H9 (cell line): ENCODE measurements at places on chromosomes 2 and 18.

DNA sequence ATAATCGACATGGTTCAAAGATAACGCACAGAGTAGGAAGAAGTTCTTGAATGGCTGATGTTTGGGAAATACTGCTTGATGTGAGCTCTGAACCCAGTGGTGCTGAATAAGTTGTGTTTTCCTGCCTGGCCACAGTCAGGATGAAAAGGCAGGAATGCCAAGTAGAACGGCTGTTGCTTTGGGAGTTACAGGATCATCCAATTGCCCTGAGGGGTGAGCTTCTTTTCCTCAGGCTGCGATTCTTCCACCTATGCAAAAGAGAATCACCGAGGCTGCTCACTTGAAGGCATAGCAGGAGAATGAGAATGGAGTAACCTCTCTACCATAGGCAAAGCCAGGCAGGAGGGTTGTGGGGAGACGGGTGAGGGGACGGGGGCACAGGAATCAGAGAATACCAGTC, 14.4 kb upstream of the IGFBP2 start:
- no peaks in the 10 kb centered on the region for H3K27me3 ChIP-seq
- peak overlapping the region; percentile 52; the same call in 2 of the 3 replicates for H3K4me3 ChIP-seq
- DNase-seq: peak; percentile 44
- no peaks in the 10 kb centered on the region for H3K36me3 ChIP-seq
- no peak overlapping the region for H3K27ac ChIP-seq

DNA sequence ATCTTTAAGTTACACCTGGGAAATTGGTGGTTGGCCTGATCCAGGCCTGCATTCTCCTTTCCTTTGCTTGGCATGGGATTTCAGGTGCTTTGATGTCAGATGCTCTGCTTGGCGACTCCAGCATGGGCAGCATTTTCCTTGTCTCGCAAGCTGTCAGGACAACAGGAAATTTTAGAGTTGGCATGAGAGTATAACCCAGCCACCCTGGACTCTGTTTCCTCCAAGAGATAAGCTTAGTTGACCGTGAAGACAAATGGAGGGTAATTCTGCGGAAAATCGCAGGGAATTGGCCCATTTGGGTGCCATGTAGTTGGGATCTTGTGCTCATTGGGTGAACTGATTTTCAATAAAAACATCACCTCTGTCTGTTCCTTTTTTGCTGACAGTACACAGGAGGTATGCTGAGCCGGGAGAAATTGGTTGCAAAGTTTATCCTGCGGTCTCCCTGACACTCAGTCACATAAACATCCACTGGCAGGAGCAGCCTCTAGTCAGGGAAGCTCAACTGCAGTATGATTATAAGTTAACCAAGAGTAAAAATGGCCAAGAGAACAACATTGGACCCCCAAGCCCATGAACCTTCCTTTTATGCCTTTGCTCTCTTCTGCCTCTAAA, 409.9 kb downstream of the SETBP1 start:
- H3K36me3 ChIP-seq: no peaks in the 10 kb centered on the region
- no peaks in the 10 kb centered on the region for H3K27me3 ChIP-seq
- no peak overlapping the region for H3K4me3 ChIP-seq
- H3K27ac ChIP-seq: no peak overlapping the region

DNA sequence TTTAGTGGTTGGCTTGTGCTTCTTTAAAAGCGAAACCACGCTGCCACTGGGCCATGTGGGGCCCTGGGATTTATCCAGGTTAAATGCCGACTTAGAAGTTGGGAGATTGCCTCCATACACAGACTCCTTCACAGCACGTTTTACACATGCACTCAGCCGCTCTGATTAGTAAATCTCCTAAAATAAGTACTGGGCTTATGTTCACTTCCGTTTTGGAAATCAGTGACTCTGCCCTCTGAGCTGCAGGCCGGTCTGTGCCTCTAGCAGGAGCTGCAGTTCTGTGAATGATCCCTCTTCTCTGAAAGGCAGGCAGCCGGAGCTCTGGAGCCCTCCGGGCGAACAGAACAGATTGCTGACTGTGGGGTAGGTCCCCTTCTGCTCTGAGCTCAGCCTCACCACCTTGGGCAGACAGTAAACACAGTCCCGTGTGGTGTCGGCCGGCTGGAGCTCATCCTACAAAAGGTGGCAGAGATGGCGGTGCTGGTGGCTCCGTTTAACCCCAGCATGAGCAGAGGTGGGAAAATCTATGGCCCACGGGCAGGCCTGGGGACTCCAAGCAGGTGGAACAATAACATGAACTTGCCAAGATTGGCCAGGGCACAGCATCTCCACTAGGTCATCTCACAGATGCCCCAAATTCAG, 9.8 kb upstream of the RAB17 start:
- peaks cover 2% of the 10 kb centered on the region; the same call in 1 of the 2 replicates for H3K36me3 ChIP-seq
- peaks cover 7% of the 10 kb centered on the region; the same call in 1 of the 2 replicates for H3K4me1 ChIP-seq
- no peaks in the 10 kb centered on the region for H3K27me3 ChIP-seq
- H3K4me3 ChIP-seq: no peak overlapping the region

DNA sequence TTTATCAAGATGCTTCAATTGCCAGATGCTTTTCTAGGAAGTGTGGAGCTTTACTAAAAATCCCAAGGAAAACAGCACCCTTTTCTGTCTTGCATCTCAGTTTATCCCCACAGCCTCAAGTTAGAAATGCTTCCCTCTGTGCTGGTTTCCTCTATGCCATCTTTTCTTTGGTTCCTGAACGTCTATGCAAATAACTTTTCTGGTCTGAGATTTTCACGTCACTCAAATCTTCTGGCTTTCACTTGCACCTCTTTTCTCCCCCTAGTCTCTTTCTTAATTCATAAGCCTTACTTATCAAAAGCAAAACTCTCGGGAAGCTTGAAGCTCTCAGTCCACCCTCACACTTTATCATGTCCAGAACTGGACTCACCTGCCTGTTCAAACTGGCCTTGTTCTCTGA, 33.9 kb downstream of the ARHGAP25 start:
- no peaks in the 10 kb centered on the region for H3K27me3 ChIP-seq
- H3K4me1 ChIP-seq: peaks cover 5% of the 10 kb centered on the region
- no peak overlapping the region for H3K4me3 ChIP-seq

DNA sequence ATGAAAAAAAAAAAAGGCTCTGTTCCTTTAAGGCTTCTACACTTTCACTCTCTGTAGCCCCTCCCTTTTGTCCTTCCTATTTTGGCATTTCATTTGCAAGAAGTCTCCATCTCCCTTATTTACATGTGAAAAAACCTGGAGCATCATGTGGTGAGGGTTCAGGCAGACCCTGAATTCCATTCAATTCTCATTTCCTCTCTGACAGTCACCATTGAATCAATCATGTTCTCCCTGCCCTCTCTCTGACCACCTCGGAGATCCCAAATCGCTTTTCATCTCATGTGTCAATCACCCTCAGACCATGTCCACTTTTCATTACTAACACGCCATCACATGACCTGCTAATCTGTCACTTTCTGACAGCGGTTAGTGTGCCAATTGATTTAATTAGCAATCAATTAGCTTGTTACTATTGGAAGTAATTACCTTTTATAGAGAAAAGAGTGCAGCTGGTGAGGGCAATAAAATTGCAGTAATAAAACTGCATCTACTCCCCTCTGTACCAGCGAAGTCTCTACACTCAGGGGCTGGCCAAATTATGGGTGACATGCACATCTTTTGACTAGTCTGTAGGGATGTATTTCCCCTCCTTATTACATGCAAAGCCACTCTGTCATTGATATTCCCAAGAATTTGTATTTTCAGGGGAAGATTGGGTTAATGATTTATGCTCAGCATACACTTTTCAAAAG, 317.4 kb downstream of the EN1 start:
- peaks cover 19% of the 10 kb centered on the region; the same call in 1 of the 2 replicates for H3K4me1 ChIP-seq
- H3K27me3 ChIP-seq: no peaks in the 10 kb centered on the region; the same call in 1 of the 2 replicates
- H3K4me3 ChIP-seq: no peak overlapping the region; the same call in 1 of the 2 replicates
- H3K27ac ChIP-seq: no peak overlapping the region
- peaks cover 5% of the 10 kb centered on the region; the same call in 2 of the 3 replicates for H3K36me3 ChIP-seq
- DNase-seq: peak; percentile 63

DNA sequence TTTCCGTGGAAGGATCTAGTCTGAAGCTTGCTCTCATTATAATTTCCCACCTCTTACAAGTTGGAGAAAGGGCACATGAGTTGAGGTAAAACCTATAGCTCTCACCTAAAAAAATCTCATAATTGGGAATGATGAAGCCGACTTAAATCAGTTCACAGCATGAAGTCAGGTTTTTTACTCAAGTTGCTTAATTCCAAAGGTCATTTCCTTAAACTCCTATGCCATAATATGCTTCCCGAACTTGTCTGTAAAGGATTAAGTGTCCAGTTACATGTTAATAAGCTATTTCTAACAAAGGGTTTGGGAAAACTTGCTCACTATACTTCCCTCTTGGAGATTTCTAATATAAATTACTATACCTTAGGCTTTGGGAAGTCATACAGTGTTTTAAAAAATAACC, 481.2 kb downstream of the NUP35 start:
- no peak overlapping the region for H3K4me3 ChIP-seq
- no peak overlapping the region for H3K27ac ChIP-seq
- H3K36me3 ChIP-seq: no peaks in the 10 kb centered on the region
- DNase-seq: no peak

DNA sequence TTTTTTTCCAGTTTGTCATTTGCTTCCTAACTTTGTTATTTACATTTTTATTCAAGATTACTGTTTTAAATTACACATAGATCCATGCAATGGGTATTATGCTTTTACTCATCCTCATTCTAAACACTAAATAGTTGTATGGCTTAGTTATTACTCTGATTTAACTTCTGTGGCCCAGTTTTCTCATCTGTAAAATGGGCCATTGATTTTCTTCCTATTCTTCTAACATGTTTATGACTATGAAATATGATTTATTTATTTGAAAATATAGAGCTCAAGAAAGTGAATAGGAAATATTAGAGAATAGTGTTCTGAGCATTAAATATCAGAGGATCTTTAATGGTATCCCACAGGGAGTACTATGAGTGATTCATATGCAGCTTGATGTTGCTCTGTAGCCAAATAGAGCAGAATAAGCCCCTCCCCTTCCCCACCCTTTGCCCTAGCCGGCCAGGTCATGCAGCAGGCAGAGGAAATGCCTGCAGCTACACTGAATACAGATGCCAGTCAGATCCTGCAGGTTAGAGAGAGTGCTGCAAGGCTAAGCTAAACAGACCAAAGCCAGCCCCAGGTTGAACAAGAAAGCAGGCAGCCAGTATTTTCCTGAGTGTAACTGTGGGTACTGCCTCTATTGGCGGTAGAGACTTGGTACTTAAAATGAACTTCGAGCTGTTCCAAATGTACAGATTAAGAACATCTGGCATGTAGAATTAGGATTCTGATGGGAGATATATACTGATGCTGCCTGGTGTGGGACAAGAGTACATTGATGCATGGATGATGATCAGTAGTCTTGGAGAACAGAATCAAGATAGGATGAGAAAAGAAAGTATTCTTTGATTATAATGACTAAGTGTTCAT, 11.7 kb upstream of the ACYP2 start:
- H3K4me1 ChIP-seq: no peaks in the 10 kb centered on the region; the same call in 1 of the 2 replicates
- no peaks in the 10 kb centered on the region for H3K36me3 ChIP-seq
- H3K4me3 ChIP-seq: no peak overlapping the region
- DNase-seq: peak; percentile 80
- no peak overlapping the region for H3K27ac ChIP-seq

GRCh38 chr18:57555134-57555533, 31.4 kb downstream of the FECH start:
- peaks cover 23% of the 10 kb centered on the region for H3K36me3 ChIP-seq
- H3K4me3 ChIP-seq: no peak overlapping the region
- H3K4me1 ChIP-seq: no peaks in the 10 kb centered on the region

DNA sequence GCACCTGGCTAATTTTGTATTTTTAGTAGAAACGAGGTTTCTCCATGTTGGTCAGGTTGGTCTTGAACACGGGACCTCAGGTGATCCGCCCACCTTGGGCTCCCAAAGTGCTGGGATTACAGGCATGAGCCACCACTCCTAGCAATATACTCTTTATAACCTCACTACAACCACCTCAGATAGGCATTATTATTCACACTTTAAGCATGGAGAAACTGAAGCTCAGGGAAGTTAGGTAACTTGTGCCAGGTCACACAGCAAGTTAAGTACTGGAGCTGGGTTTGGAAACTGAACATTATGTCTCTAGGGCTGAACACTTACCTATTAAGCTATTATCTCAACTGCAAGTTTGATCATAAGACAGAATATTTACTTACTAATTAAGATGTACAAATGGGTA, 42.6 kb upstream of the ACTR2 start:
- H3K27me3 ChIP-seq: no peaks in the 10 kb centered on the region
- H3K4me1 ChIP-seq: no peaks in the 10 kb centered on the region; the same call in 1 of the 2 replicates
- DNase-seq: no peak
- H3K4me3 ChIP-seq: no peak overlapping the region
- no peak overlapping the region for H3K27ac ChIP-seq

- no peak overlapping the region for H3K27ac ChIP-seq
- H3K4me3 ChIP-seq: no peak overlapping the region
- no peaks in the 10 kb centered on the region for H3K4me1 ChIP-seq
- no peaks in the 10 kb centered on the region for H3K27me3 ChIP-seq
- DNase-seq: peak; percentile 66
- no peaks in the 10 kb centered on the region for H3K36me3 ChIP-seq
Measured at GRCh38 chr2:138829326-138829919, 49.2 kb upstream of the NXPH2 start.

DNA sequence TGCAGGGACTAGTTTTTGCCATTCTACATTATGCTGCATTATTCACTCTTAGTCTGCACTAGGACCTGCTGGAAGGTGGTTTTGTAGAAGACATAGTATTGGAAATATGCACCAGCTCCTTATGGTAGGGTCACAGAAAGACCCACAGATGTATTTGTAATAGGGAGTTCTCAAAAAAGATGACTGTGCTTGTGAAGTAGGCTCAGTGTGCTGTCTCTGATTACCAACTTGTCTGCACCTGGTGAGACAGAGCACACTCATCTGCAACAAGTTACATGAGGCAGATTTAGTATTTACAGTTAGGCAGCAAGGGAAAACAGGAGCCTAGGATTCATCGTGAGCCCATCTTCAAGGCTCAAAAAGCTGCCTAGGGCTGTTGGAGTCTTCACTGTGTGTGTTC, 29.4 kb downstream of the RHBDD1 start:
- H3K36me3 ChIP-seq: peaks cover 4% of the 10 kb centered on the region; the same call in 1 of the 2 replicates
- DNase-seq: no peak
- H3K4me1 ChIP-seq: peaks cover 3% of the 10 kb centered on the region; the same call in 1 of the 2 replicates
- H3K4me3 ChIP-seq: no peak overlapping the region
- no peak overlapping the region for H3K27ac ChIP-seq

DNA sequence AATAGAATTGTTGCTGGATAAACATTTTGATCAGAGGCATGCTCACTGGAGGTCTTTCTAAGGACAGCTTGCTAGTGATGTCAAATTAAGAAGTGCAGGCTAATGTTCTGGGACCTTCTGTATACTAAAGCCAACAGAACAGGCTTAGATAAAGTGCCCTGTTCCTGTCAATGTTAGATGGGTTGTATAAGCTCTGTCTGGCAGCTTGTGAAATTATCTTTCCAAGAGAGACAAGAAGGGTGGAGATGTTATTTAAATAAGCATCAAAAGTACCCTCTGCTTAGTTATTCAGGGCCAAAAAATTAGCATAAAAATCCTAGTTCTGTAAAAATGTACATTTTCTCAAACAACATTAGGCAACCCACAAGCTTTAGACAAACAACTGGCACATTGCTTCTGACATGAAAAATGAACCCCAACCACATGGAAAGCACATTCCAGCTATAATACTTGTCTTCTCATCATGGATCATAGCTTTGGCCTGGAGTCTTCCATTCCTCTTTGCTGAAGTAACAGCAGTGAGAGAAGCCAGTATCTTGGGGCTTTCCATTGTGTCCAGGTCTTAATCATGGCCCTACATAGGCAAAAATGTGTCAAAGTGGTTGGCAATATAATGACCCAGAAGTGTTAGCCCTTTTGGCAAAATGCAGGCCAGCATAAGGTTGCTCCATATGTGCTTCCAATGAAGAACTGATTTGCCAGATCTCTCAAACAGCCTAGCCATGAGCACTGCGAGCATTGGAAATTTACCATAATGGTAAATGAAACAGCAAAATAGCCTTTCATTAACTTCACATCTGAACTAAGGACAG, 478.1 kb upstream of the ZNF804A start:
- no peak for DNase-seq
- no peaks in the 10 kb centered on the region for H3K4me1 ChIP-seq
- no peaks in the 10 kb centered on the region for H3K36me3 ChIP-seq
- no peak overlapping the region for H3K4me3 ChIP-seq
- H3K27ac ChIP-seq: no peak overlapping the region
